ENCODE measurements at places on chromosomes 1 and 21.

- no peak for DNase-seq
Measured at GRCh38 chr1:73803380-73803779, 394.6 kb downstream of the LRRIQ3 start.

GRCh38 chr1:160724465-160725242 lies 13.0 kb upstream of the CD48 start:
- no peak for DNase-seq

DNA sequence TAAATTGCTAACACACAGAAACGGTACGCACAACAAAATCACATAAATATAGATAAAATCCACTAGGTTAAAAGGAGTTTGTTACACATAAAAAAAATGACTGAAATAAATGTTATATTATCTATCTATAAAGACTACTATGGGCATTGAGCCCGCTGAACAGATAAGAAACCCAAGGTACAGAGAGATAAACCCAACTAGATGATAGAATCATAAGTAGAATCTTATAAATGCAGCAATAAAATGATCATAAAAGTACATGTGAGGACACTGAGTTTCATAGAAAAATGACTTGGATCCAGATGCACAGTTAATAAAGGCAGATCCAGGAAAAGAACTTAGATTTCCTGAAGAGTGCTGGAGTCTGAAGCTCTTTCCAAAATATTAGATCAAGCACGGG lies 128.7 kb downstream of the RGS7 start:
- DNase-seq = no peak

GRCh38 chr1:176157995-176158394 lies 49.1 kb downstream of the COP1 start:
- DNase-seq = no peak

GRCh38 chr1:15761366-15762128 lies 3.0 kb downstream of the FBLIM1 start:
- no peak for DNase-seq

DNA sequence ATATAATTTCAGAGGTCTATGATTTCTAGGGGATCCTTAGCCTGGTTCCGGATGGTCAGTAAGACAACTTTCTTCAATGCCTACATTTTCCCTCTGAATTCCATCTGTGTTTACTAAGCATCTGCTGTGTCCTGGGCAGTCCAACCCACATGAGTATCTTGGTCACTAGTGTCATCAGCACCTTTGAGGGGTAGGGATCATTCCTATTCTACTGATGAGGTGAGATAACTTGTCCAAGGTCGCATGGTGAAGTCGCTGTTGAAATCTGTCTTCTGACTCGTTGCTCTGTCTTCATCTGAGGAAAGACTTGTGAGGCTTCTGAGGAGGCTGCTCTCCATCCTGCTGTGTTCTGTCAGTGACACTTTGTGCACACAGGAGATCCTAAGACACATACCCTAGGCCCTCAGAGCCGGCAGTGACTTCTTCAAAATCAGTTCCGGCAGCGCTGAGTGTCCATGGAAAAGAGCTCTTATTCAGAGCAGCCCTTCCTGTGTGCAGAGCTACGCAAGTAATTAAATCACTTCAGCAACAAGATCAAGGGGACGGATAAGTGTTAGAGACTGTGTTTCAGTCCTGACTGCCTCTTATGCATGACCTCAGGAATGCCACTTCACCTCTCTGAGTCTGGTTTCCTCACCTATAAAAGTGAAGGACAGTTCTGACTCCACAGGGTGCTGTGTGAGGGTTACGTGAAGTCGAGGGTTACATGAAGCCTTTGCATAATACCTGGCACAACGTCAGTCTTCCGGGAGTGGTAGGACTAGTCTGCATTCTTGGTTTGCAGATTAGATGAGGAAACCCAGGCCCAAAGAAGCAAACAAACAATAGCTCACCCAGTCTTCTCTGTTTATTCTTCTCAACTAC lies 28.4 kb downstream of the AK2 start:
- DNase-seq = no peak

GRCh38 chr21:29540289-29540688 lies 241.6 kb downstream of the BACH1 start:
- DNase-seq = no peak

DNA sequence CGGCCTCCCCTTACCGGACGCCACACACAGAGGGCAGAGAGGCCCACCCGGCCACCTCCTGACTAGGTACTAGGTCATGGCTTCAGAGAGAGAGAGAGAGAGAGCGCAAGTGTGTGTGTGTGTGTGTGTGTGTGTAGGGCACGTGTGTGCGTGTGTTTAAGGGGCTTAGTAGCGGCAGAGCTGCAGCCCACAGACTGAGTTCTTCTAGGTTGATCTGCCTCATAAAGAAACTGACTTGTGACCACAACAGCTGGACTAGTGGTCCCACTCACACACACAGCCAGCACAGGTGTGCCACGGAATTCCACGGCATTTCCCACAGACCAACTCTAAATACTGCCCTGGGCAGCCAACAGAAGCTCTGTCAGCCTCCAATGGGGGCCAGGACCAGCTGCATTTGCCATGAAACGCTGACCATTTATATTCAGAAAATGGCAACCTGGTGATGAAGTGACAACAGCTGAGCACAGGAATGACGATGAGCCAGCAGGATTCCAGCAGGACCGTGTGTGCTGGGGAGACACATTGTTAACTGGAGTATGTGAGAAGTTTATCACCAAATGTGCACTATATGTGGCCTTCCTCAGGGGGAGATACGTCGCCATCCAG lies 38.8 kb upstream of the GPR153 start:
- no peak for DNase-seq

- DNase-seq = no peak
Measured at GRCh38 chr1:106952776-106953175, 103.7 kb upstream of the PRMT6 start.

- DNase-seq = peak; percentile 60
Measured at GRCh38 chr1:109214695-109215623, 1.2 kb downstream of the SARS1 start.

GRCh38 chr1:225224287-225224686 lies 203.6 kb downstream of the LBR start:
- DNase-seq = no peak

DNA sequence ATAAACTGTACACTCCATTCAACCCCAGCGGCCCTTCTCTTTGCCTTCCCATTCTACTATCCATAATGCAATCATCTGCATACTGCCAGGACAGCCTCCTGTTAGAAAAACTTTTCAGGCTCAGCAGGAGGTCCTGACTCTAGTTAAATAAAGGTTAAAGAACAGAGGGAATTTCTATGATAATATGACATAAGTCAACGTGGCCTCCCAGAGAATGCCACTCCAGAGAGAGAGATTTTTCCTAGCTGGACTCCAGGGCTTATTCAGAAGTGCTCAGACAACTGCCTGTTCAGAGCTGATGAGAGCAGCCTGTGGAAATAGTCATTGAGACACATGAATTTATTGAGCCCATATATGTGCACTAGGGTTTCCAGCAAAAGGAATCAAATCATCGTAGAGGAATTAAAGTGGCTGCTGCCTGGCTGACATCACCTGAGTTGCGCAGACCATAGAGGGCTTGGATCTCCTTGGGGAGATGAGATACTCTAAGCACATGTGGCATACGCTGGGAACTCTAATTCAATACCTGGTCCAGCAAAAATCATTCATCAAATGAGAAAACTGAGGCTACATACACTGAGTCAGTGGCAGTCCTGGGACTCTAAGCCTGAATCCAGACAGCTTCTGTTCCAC lies 736.2 kb downstream of the PTPRU start:
- no peak for DNase-seq

DNA sequence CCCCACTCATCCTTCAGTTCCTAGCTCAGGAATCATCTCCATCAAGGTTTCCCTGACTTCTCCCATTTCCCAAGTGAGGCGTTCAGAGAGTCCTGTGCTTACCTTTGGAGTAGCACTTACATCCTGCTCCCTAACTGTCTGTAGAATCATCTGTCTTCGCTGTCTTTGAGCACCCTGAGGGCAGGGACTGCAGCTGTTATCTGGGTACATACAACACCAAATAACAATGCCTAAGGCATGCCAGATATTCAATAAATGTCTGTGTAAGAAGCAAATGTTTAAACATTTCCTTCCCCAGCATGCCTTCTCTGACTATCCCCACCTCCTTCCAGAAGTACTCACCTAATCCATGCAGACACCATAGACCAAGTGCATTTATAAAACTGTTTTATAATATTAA lies 65.4 kb downstream of the JAK1 start:
- no peak for DNase-seq

- no peak for DNase-seq
Measured at GRCh38 chr1:15848143-15848928, 829 bp downstream of the SPEN start.

GRCh38 chr1:108962681-108963051 lies 618 bp downstream of the CLCC1 start:
- no peak for DNase-seq

- no peak for DNase-seq
Measured at GRCh38 chr1:183837062-183837461, 32.1 kb downstream of the RGL1 start.

GRCh38 chr1:27026621-27027574 lies 14.2 kb upstream of the TENT5B start:
- peak; percentile 78 for DNase-seq

GRCh38 chr21:14383596-14384180 lies 742 bp upstream of the HSPA13 start:
- peak; percentile 44 for DNase-seq

- DNase-seq = peak; percentile 10
Measured at GRCh38 chr1:182317611-182318161, 73.9 kb downstream of the GLUL start.

GRCh38 chr1:22132517-22133235 lies 10.2 kb downstream of the WNT4 start:
- no peak for DNase-seq

DNA sequence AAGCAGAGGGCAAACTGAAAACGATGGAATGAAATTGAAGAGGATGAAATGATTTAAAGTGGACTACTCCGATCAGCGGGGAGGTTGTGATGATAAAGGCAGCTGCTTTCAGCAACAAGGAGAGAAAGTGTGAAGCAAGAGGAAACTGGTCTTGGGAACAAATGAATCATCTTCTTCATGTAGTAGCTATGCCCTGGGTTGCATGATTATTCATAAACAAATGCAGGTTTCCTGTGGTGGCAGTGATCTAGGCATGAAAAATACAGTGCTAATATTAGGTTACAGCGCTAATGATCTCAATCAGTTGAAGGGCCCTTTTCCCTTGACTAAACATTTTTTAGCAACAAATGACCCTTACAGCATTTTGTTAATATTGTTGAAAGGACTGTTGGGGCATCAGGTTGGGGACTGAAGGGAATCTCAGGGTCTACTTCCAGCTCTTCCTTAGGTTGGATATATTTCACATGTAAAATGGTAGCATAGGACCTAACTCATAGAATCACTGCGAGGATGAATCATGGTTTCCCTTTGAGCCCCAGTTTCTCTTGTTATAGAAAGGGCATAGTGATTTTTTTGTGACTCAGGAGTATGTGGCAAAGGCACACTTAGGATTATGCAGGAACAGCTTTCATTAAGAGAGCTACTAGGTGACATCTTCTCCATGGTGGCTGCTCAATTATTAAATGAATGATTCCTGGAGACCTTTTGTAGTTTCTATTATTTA lies 1.9 kb upstream of the ZFYVE9 start:
- DNase-seq = peak; percentile 85

DNA sequence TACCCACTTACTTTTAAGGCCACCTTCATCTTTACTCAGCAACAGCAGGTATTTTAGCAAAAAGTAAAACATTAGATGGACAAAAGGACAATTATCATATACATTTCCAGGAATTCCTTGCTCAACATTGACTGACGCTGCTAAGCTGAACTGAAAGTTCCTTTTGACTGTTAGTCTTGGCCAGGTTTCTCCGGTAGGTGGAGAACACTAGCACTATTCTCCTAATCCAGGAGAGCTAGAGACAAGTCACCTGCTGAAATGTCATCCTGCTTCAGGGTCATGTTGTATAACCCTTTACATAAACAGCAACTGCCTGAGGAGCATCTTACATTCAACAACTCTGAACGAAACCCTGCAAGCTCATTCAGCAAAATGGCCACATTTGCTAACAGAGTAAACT lies 109.0 kb upstream of the ESRRG start:
- no peak for DNase-seq

- DNase-seq = no peak
Measured at GRCh38 chr1:204567071-204567470, 50.9 kb downstream of the MDM4 start.

- no peak for DNase-seq
Measured at GRCh38 chr21:27221077-27221476, 254.2 kb upstream of the ADAMTS5 start.

DNA sequence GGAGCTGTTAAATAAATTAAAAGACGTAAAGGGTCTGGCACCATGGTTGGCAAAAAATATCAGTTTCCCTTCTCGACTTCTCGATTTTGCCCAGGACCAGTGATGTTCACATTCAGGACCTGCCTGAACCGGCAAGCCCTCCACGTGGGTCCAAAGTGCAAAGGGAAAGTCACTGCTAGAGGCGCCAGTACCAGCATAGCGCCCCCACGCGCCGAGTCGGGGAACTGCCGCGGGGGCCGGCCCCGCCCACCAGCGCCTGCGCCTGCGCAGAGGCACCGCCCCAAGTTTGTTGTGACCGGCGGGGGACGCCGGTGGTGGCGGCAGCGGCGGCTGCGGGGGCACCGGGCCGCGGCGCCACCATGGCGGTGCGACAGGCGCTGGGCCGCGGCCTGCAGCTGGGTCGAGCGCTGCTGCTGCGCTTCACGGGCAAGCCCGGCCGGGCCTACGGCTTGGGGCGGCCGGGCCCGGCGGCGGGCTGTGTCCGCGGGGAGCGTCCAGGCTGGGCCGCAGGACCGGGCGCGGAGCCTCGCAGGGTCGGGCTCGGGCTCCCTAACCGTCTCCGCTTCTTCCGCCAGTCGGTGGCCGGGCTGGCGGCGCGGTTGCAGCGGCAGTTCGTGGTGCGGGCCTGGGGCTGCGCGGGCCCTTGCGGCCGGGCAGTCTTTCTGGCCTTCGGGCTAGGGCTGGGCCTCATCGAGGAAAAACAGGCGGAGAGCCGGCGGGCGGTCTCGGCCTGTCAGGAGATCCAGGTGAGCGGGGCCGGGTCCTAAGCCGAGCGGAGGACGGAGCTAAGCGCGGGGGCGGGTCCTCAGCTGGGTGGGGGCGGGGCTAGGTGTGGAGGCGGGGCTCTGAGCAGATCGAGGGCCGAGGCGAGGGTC lies at the start of gene PINK1:
Gene PINK1, plus strand, starts transcription at position 269 of the 875 bp plus-strand sequence. Its CDS starts 91 bp downstream, at position 360.
- DNase-seq = peak; percentile 71

- no peak for DNase-seq
Measured at GRCh38 chr1:9706178-9706577, 54.6 kb downstream of the PIK3CD start.

Data from MV-4-11 (cell line).